ENCODE measurements at places on chromosomes 11 and 22.

- DNase-seq = no peak
Measured at GRCh38 chr22:25765016-25765367, 23.0 kb downstream of the MYO18B start.

DNA sequence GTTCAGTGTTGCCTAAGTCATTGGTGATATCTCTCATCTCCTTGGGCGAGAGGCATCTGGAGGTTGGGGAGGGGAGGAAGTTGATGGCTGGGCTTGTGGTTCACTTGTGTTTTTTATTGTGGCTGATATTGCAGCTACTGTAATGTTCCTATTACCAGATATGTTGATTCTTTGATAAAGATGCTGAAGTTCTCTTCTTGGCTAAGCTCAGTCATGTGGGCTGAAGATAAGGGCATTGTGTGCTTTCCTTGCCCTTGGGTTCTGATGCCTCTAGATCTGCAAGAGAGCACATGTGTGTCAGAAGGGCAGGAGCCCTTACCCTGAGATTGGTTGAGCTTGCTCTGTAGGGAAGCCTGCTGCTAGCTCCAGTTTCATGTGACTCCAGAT lies 12.0 kb downstream of the STX3 start:
- no peak for DNase-seq

GRCh38 chr11:128343135-128343514 lies 244.2 kb downstream of the ETS1 start:
- DNase-seq = no peak

GRCh38 chr22:22943521-22944267 lies 56.1 kb downstream of the IGLL5 start:
- DNase-seq = no peak

- DNase-seq = no peak
Measured at GRCh38 chr22:26740253-26740652, 82.9 kb downstream of the MIAT start.

- DNase-seq = peak; percentile 7
Measured at GRCh38 chr11:116513894-116514293, 258.9 kb downstream of the BUD13 start.
